Renal cortex interstitium (tissue), 15 donors: ENCODE measurements at places on chromosomes 4 and X. TPM values are rescaled to one million over a fixed set of nuclear protein-coding genes. Genes with fewer than 3 reads are reported as not detected.

ELK1 gene
- polyA plus RNA-seq = 29.8 TPM

SLC10A6 gene
- 0.42 TPM for polyA plus RNA-seq

GAGE1 gene
- not detected for polyA plus RNA-seq

CLCN5 gene
- polyA plus RNA-seq = 70.6 TPM

RBM46 gene
- not detected for polyA plus RNA-seq

DAPP1 gene
- 0.64 TPM for polyA plus RNA-seq

RAPGEF2 gene
- polyA plus RNA-seq = 45.0 TPM

- no peak for DNase-seq
Observed at GRCh38 chr4:143346206-143346605, 9.5 kb downstream of the GAB1 start.

DNA sequence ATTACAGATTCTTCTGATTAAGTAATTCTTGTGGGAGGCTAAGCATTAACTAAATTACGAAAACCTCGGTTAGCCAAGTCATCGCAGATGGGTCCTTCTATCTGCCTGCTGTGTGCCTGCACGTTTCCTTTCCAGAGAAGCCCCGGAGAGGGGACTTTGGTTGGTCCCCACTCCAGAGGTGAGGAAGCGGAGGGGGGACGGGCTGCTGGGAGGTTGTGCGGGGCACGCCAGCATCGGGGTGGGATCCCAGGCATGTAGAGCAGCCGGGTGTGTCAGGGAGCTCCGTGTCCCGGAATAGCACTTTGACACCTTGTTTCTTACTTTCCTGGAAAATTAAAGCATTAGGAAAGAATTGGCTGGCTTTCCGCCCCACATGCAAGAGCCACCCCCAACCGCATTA is 26.6 kb downstream of the PIGG start:
- DNase-seq = no peak

GRCh38 chr4:69649629-69650028 is 3.4 kb downstream of the UGT2A1 start:
- no peak for DNase-seq

GRCh38 chr4:183291070-183291469 is 29.0 kb downstream of the CLDN22 start:
- no peak for DNase-seq

- DNase-seq = no peak
Observed at GRCh38 chr4:179880756-179881155, 2362.4 kb upstream of the TENM3 start.

DNA sequence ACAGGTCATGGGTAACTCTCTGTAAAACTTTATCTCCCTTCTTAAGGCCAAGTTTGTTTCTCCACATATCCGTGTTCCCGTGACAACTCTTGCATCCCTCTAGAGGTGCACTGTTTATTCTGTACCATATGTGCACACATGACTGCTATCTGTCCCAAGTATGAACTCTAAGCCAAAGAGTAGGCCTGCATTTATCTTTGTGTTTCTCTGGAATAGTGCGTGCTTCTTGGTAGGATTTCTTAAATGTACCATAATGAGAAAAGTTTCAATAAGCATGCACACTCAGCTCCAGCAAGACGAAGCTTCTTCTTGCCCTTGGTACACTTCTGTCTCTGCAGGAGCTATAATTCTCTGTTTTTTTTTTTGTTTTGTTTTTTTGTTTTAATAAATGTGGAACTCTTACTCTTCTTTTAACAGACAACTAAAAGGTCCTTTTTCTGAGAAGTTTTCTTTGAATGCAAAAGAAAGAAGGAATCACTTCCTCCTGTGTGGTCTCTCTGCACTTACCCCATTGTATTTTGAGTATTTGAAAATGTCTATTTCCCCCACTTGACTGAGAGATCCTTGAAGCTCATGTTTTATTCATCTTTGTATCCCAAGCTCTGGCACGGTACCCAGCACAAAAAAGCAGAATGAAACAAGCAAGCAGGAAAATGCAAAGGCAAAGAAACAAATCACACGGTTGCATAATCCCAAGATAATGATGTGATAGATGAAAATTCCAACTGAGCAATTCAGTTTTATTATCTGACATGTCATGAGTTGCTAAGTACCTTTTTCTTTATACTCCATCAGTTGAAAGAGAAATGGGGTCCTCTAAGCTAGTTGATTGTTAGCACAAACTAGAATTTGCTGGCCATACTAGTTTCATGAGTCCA is 521.9 kb upstream of the BOD1L1 start:
- no peak for DNase-seq

DNA sequence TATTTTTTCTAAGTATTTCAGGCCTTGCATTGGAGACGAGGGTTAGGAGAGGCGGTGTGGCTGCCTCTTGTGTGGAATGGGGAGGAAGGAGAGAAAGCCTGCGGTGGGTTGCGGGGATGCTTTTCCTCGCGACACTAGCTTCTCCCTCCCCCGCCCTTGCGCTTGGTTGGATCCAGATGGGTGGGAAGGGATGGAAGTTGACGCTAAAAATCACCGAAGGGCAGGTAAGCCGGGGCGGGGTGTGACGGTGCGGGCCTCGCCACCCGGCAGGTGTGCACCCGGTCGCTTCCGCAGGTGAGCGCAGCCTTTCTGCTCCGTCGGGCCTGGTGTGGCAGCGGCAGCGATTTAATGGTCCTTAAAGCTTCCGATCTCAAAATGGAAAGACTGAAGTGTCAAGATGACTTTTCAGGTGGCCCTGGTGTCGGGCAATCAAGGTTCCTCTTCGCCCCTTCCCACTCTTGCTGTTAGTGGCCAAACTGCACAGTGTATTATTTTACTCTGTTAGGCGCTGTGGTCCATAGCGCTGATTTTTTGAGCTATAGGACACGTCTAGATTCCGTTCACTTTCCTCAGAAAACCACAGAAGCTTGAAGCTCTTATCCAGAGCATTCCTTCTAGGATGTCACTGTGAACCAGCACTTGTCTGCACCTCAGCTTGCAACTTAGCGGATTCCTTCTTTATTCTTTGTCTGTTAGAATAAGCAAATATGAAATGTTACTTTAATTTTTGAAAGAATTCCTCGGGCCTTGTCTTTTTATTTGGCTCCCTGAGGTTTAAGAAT is 765 bp downstream of the ENOPH1 start:
- peak; percentile 21 for DNase-seq

- DNase-seq = no peak
Observed at GRCh38 chr4:109462802-109463201, 29.2 kb downstream of the SEC24B start.

DNA sequence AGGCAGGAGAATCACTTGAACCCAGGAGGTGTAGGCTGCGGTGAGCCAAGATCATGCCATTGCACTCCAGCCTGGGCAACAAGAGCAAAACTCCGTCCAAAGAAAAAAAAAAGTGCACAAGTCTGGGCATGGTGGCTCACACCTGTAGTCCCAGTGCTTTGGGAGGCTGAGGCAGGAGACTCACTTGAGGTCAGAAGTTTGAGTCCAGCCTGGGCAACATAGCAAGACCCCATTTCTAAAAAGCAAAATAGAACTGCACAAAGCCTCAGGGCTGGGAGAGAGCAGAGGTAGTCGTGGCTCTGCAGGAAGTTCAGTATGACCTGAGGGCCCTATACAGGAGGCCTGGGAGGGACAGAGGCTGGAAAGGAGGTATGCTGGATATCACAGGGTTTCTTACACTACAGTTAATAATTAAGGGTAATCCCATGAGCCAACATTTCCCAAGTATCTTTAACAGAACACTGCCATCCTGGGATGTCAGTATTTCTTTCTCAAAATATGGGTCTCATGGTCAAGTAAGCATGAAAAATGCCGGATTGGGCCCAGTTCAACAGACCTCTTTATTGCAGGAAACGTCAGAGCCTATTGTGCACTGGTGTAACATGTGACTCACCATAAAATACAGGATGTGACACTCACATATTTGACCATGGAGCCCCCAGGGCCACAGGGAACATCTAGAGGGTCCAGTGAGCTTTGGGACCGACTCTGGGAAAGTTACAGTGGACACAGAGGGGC is 37.8 kb downstream of the ACSL1 start:
- no peak for DNase-seq

DNA sequence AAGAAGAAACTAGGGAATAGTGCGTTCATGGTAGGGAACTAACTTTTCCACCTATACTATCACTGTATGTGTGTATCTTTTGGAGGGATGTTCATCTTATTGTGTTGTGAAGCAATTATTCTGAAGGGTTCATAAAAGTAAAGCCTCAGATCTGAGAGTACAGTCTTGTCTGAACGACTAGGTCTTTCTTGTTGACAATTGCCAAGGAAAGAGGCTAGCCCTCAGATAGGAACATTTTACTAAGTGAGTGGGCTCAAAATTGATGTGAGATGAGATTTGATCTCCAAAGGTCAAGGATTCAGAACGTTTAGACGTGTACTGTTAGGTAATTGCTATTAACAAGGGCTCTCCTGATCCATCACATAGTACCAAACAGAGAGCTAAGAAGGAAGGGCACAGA is 15.2 kb upstream of the CNOT6L start:
- no peak for DNase-seq

DNA sequence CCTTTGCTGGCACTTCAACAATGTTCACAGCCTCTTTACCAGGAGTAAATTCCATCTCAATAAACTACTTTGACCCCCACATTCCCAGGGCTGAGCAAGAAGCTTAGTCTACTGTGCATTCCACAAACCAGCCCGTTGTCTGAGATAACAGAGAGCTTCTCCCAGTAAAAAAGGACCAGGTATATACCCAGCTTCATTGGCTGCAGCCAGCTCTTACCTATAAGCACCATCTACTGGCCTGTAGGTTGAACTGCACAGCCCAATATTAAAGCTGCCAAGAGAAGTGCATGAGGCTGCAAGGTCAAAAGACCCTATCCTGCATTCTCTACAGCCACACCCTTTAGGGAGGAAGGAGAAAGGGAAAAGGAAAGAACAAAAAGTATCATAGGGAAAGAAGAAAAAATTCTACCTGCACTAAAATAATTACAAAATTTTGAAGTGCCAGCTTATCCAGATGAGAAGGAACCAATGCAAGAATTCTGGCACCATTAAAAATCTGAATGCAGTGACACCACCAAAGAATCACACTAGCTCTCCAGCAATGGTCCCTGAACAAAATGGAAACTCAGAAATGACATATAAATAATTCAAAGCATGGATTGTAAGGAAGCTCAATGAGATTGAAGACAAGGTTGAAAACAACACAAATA is 45.7 kb upstream of the INTU start:
- DNase-seq = no peak

- DNase-seq = no peak
Observed at GRCh38 chrX:17944833-17945497, 83.9 kb upstream of the RAI2 start.

DNA sequence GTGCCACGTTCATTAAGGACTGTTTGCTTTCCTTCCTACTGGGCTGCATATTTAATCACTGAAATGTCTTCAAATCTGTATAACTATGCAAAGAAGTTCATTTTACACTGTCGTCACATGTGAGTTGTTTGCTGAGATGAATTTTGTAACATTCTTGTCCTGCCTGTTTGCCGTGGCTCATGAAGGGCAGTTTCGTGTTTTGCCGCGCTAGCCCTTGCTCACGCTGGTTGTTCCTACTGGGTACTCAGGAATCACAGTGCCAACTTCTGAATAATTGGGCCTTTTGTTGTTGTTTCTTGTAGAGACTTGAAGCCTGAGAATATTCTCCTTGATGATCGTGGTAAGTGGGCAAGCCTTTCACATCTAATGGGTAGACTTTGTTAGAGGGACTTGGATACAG is 52.2 kb downstream of the HTT-AS start:
- DNase-seq = no peak

DNA sequence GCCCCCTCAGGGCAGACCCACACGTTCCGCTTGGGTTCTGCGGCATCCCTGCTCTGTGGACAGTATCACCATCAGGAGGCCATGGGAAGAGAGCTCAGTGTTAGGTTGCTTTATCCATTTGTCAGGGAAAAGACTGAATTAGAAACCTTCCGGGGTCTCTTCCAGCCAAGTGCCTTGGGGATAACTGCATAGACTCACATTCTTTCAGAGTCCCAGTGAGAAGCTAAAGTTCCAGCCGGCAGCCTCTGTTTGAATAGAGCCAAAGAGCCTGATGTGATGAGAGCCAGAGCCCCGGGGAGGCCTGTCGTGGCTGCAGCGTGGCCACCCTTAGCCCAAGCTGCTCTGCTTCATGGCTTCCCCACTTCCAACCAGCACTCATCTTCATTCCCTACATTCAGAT is 85.2 kb downstream of the FHDC1 start:
- no peak for DNase-seq

- no peak for DNase-seq
Observed at GRCh38 chr4:119663160-119663788, 34.7 kb upstream of the PDE5A start.

- no peak for DNase-seq
Observed at GRCh38 chr4:145524552-145524951, 42.9 kb downstream of the SMAD1 start.

DNA sequence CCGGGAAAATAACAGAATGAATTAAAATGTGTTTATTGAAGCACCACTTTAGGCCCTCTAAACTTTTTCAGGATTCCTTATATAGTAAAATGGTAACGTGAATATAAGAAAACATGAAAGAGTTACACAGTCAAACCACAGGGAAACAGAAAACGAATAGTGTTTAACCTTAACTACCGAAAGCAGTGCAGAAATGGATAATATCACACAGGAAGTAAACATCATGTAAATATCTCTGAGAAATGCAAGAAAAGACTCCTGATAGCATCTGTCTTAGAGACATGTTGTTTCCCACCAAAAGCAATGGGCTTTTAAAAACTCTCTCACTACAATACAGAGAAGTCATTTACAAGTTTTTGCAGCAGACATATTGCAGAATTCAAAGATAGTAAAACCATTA is 323.9 kb upstream of the CXXC4 start:
- no peak for DNase-seq

GRCh38 chr4:158810487-158811215 is 41.8 kb downstream of the FNIP2 start:
- no peak for DNase-seq

- no peak for DNase-seq
Observed at GRCh38 chr4:156538210-156538609, 433.4 kb downstream of the PDGFC start.

GRCh38 chr4:176729489-176729888 is 63.2 kb downstream of the VEGFC start:
- no peak for DNase-seq

- no peak for DNase-seq
Observed at GRCh38 chr4:153773236-153773690, 13.4 kb upstream of the RNF175 start.

DNA sequence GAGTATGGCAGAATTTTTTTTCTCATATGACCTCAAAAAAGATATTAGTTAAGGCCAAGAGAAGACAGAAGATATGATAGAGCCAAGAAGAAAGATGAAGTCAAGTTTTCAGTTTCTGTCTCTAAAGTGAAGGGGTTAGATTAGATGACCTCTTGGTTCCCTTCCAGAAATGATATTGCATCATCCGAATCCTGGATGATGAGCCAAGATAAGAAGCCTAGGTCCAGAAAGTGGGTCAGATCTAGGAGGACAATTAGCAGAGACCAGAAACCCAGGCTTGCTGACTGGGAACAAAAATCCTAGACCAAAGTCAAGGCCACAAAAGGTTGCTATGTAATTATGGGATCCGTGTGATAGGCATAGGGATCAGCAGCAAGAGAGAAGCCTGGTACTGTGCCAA is 20.2 kb downstream of the SATL1 start:
- DNase-seq = no peak
